Fibroblast of lung (primary cell): ENCODE measurements at places on chromosomes 12 and 14. TPM values are rescaled to one million over a fixed set of nuclear protein-coding genes. Genes with fewer than 3 reads are reported as not detected.
A peak's percentile ranks its signal among the peaks of the same experiment; 100 is the strongest.

LPAR5 gene
- 0.02 and 0.07 TPM in 2 replicates for polyA plus RNA-seq

GRCh38 chr12:97024393-97024792 is 117.3 kb downstream of the NEDD1 start:
- DNase-seq, result no peak

GRCh38 chr14:95387826-95388445 is 68.2 kb upstream of the CLMN start:
- no peak for DNase-seq

DNA sequence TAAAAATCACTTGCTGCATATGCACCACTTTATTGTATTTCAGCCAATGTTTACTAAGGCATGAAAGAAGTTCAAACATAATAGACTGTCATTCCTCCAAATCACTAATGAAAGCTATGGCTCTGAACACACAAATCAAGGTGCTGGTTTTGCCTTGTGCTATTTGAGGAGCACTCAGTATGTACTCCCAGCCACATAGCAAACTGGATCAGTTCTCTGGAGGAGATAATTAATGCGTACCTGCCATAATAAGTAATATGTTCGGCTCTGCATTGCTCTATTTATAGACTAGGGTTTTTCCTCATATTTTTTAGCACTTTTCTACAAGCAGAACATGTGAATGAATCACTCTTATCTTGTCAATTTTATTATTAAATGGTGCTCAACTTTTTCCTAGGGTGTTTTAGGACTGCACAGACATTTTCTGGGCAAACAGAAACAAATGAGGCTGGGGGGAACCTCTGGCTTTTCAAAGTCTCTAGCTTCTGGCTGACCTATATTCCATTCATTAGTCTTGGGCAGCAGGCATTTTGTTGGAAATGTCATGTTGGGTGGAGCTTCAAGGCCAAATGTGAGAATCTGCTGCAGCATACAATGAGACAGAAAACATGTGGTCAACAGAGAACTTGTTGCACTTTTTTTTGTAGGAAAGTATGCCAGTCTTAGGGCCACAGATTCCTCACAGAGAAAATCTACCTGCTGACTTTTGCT is 88.4 kb downstream of the GRIP1 start:
- DNase-seq, result peak; percentile 39

DNA sequence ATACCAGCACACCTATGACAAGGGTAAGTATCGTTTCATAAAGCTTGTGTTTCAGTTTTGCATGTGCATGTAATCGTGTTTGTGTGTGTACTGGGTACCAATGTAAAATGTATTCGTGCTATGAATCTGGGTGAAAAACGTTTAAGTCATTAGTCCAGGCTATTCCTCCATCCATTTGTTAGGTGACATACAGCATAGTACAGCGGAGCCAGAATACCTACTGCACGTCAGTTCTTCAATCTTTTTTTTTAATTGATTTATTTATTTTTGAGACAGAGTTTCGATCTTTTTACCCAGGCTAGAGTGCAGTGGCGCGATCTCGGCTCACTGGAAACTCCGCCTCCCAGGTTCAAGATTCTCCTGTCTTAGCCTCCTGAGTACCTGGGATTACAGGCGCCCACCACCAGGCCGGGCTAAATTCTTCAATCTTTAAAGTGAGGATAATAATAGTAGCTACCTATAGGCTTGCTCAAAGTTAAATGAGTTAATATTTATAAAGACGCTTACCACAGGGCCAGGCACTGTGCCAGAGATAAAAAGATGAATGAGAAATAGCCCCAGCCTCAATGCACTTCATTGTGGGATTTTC is 661 bp upstream of the RPS26 start:
- no peak for DNase-seq

DNA sequence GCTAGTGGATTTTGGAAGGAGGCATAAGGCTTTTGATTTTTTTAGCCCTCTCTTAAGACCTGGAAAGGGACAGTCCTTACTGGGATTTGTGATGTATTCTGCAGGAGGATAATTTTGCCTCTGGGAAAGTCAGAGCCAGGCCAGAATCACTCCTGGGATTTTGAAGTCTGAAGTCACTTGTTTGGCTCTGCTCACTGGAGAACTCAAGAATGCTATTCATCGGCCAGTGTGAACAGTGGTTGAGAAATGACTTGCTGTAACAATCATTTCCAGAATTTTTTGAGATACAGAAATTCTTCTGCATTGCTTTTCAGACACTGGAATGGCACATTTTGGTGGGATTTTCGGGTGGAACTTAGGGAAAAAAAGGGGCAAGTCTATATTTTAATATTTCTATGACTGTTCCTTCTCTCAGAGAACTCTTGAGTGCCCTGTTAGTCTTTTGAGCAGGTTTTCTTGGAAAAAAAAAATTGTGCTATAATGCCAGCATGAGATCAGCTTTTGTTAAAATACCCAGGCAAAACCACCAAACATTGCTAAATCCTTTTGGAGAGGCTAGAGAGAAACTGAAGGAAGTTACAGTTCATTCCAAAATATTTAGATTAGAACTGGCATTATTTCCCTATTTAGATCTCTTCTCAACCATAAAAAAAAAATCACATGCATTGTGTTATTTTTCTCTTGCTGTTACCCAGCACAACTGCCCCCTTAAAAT is 26.1 kb upstream of the BHLHE41 start:
- DNase-seq, result peak; percentile 94

MGST1 gene
- polyA plus RNA-seq, result 386 and 634 TPM in 2 replicates

DNA sequence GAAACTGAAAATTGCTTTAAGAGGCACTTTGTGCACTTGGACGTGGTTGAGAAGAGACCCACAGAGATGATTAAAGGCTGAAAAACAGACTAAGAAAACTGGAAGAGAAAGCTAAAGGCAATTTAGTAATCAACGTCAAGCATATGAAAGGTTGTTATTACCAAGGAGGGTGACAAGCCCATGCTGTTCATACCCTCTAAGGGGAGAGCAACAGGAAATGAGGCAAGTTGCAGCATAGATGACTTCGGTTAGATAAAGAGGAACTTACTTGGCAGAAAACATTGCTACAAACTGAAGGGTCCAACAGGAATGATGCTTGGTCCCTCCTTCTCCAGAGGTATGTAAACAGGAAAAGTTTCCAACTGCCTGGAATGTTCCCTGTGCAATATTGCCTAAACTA is 107.8 kb downstream of the DUSP6 start:
- peak; percentile 61 for DNase-seq

DNA sequence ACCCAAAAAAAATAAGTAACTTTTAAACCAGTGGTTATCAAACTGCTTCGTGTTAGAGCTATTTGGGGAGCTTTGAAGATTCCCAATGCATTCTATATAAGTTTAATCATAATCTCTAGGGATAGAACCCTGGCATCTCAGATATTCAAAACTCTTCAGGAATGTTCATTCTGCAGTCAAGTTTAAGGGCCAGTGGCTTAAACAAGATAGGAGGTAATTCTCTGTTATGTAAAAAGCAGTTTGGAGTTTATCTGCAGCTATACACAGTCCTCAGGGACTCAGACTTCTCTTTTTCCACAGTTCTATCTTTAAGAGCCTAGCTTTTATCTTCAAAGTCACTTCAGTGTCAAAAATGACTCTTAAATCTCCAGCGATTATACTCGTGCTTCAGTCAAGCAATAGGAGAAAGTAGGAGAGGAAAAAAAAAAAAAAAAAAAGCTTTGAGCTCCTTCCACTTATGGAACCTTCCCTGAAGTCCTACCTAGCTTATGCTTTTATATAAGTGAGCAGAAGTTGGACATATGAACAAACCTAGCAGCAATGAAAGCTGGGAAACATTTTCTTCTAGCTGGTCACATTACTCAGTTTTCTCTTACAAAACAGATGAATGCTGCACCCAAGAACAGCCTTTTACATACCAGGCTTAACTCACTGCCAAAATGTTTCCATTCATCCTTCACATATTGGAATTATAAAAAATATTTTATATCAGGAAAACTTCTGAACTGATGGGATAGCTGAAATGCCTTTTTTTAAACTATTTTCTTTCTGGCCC is 302.8 kb downstream of the FSCB start:
- DNase-seq, result peak; percentile 3

ADAM20 gene
- polyA plus RNA-seq, result 0.02 and 0.03 TPM in 2 replicates

- peak; percentile 34 for DNase-seq
Measured at GRCh38 chr12:46304070-46304469, 35.2 kb upstream of the SLC38A1 start.

- no peak for DNase-seq
Measured at GRCh38 chr14:97056086-97056485, 258.9 kb downstream of the VRK1 start.

AHNAK2 gene
- 6.6 and 30.5 TPM in 2 replicates for polyA plus RNA-seq

GRCh38 chr12:2225696-2226095 is 172.9 kb downstream of the CACNA1C start:
- peak; percentile 41 for DNase-seq

CD27 gene
- polyA plus RNA-seq, result 0.06 and 0.07 TPM in 2 replicates

CLEC14A gene
- 3.9 and 8.3 TPM in 2 replicates for polyA plus RNA-seq

DNA sequence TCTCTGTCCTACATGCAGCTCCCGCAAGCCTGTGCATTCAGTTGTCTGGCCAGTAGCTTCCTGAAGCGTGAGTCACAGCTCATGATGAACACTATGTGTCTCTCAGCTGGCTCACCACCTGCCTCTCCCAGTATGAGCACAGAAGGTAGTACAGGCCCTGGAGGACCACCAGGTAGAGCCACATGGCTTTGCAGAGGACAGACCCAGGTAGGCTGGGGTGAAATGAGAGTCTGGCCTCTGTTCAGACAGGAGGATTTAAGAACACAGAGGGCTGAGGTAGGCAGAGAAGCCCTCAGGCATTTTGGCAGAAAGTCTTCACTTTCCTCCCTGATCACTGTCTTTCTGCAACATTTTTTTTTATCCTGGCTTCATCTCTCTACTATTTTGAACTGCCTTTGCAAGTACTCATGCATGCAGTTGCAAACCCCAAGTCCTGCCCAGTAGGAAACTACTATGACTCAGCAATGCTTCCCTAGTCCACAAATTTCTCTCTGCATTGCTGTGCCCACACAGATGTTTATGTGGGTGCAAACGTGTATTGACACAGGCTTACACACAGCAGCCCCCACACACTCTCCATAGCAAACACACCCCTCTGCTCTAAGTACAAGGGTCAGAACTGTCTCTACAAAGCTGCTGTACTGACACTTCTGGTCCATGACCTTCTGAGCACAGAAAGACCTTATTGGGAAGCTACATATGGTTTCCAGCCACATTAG is 7.2 kb upstream of the SDR9C7 start:
- no peak for DNase-seq

- no peak for DNase-seq
Measured at GRCh38 chr14:81009346-81009745, 53.9 kb downstream of the TSHR start.

DNA sequence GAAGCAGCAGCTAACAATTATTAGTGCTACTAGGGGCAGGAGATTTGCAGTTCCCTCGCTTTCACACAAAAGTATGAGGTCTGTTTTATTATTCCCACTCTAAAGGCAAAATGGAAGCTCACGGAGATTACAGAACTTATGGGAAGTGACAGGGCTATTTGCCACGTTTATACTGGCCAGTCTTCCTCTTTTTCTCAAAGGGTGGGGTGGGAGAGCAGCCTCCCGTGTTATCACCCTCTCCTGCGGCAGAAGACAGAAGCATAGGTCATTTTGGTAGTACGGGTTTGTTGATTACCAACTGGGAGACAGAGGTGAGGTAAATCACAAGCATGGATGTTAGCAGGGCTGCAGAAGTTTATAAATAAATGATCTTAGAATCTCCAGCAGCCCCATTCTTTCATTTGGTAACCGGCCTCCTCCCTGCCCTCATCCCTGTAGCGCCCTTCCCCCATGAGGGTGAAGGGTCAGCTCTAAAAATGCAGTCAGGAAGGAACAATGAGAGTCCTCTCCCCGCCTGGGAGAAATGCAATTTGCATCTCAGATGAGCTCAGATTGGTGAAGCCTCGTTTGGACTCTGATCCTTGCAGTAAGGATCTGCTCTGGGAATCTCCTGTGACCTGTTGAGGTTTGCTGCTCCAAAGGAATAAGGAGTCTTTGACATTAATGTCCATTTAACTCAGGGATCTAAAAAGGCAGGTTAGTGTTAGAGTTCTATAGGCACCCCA is 44.7 kb upstream of the SINHCAF start:
- peak; percentile 19 for DNase-seq

- no peak for DNase-seq
Measured at GRCh38 chr14:93037351-93037750, 78.4 kb downstream of the ITPK1 start.

NKX2-1 gene
- polyA plus RNA-seq, result not detected in 2 replicates

DNA sequence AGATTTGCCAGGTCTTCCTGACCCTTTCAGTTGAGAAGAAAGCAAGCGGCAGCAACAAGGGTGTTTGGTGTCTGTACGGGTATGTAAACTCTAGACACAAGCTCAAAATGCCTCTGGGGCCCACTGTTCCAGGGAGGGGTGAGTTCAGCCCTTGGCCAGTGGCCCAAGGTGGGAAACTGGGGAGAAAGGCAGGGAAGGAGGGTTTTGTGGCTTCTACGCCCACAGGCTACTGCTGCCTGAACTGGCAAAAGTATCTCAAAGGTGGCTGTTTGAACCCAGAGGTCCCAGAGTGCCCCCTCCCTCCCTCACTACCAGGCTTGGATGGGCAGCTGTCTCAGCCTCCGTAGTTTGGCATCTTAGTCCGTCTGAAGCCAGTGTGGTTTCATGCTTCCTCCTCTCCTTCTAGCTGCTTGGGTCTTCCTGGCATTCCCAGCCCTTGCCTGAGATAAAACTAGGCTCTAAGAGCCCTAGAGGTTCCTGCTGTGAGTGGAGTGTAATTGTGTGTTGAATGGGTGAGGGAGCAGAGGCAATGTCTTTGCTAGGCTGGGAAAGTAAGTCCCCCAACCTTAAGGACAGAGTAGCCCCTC is 5.5 kb downstream of the HOXC5 start:
- DNase-seq, result no peak

DNA sequence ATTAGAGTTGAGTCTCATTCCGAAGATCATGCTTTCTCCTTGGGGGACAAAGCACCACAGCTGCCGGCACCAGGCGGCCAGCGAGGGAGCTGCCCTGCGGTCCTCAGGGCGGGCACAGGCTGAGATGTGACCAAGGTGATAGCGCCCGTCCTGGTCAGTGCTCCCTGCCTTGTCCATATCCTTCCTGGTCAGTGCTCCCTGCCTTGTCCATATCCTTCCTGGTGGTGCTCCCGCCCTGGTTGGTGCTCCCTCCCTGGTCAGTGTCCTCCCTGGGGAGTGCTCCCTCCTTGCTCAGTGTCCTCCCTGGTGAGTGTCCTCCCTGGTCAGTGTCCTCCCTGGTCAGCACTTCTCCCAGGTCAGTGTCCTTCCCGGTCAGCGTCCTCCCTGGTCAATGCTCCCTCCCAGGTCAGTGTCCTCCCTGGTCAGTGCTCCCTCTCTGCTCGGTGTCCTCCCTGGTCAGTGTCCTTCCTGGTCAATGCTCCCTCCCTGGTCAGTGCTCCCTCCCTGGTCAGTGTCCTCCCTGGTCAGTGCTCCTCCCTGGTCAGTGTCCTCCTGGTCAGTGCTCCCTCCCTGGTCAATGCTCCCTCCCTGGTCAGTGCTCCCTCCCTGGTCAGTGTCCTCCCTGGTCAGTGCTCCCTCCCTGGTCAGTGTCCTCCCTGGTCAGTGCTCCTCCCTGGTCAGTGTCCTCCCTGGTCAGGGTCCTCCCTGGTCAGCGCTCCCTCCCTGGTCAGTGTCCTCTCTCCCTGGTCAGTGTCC is 92.2 kb downstream of the ADGRD1 start:
- DNase-seq, result no peak

STON2 gene
- 1.5 and 4.6 TPM in 2 replicates for polyA plus RNA-seq

DNA sequence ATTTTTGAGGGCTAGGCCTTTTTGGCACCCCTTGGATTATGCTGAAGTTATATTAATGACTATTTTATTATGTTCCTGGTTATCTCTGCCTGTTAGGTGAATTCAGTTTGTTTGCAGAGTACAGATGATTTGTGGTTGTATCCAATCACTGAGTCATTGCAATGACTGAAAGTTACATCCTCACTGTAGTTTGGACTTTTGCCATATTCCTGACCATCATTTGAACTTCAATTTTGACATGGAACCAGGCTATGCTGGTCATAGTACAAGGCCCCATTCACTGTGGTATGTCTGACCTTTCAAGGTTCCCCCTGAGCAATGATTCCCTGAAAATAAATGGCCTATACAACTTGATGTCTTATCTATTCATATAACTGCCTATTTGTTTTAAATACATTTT is 621.0 kb downstream of the CCER1 start:
- peak; percentile 32 for DNase-seq
